CD4-positive, alpha-beta T cell treated with Interleukin-2 at 100 ng/mL for 4 hours (primary cell): ENCODE measurements at places on chromosomes 7 and 10.

- DNase-seq: no peak
These were observed 262.8 kb upstream of the GRB10 start for GRCh38 chr7:51045319-51046102.

GRCh38 chr7:94510582-94511496 is 1.2 kb downstream of the CASD1 start:
- peak; percentile 35 for DNase-seq

DNA sequence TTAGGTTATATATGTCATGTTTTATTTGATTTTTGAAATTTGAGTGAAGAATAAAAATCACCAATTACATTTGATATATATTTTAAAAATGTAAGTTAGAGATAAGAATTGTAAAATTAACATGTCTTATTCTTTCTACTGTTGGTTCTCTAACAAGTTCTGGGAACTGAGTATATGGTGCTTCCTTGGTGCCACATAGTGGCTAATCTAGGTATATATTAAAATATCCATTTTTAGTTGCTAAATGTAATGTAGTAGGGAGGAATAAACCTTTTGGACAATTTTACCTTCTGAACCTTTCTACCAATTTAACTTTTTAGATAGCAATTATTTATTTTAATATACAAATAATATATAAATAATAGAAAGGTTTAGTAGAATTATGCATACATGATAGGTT is 17.5 kb downstream of the CFAP69 start:
- DNase-seq: no peak

GRCh38 chr10:124287791-124288190 is 130.9 kb downstream of the OAT start:
- no peak for DNase-seq

DNA sequence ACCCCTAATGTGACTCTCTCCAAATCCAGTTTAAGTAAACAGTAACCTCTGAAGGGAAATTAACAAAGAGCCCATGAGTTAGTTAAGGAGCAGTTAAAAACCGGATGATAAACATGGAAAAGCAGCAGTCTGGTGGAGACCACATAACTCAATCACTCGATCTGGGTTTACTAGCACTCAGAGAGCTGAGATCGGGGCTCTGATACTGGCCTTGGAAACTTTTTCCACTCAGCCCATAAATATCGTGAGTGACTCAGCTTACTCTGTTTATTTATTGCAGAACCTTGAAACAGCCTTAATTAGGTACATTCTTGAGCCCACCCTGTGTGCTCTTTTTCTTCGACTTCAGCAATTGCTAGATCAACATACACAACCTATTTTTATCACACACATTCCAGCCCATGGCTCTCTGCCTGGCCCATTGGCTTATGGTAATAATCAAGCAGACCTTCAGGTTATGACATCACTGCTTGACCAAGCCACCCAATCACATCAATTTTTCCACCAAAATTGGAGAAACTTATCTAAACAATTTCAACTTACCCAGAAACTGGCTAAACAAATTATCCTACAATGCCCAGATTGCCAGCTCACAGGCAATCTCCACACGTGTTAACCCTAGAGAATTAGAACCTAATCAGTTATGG is 82.2 kb upstream of the GPR22 start:
- no peak for DNase-seq

GRCh38 chr10:87842776-87843497 is 20.4 kb downstream of the KLLN start:
- no peak for DNase-seq

GRCh38 chr10:124214610-124215375 is 121.4 kb upstream of the CHST15 start:
- no peak for DNase-seq

DNA sequence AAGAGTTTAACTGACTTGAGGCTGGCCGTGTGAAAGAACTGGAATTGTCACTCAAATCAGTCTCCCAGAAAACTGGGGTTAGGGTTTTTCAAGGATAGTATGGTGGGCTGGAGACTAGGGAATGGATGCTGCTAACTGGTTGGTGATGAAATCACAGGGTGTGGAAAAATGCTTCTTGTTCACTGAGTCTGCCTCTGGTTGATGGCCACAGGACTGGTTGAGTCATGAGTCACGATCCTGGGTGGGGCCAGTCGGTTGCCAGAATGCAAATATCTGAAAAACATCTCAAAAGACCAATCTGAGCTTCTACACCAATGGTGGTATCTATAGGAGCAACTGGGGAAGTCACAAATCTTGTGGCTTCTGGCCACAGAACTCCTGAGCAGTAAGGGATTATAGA is 16.3 kb upstream of the BAMBI start:
- DNase-seq: no peak

DNA sequence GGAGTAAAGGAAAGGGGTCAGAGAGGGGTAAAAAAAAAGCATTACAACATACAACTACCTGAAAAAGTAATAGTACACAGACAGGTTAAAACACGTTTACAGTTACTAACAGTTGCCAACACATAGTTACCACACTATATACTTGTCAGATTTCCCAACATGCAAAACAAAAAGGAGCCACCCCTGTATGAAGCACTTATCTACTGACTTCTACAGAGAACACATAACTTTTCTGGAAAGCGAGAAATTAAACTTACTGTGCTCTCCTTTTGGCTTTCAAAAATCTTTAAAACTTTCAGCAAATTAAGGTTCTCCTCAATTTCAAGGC is 2.1 kb downstream of the ABI1 start:
- no peak for DNase-seq

GRCh38 chr7:156065400-156065799 is 253.1 kb upstream of the SHH start:
- no peak for DNase-seq

DNA sequence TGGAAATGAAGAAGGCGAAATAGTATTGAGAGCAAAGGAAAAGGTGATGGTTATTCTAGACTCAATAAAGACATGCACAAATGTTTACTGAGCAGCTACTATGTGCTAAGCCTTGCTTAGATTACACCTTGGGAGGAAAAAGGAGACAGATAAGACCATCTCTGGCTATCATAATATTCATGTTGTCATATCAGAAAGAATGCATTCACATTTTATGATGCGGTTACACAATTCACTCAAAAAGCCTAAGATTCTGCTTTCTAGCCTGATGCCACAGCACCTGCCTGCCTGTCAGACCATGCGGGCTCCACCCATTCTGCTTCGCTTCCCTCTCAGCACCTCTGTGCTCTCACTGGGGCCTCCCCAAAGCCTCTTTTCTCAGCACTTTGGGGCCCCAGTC is 100.9 kb downstream of the JCAD start:
- DNase-seq: no peak

GRCh38 chr10:15411010-15411409 is 39.9 kb upstream of the FAM171A1 start:
- no peak for DNase-seq

GRCh38 chr10:38050212-38050611 is 39.7 kb downstream of the ZNF33A start:
- no peak for DNase-seq

DNA sequence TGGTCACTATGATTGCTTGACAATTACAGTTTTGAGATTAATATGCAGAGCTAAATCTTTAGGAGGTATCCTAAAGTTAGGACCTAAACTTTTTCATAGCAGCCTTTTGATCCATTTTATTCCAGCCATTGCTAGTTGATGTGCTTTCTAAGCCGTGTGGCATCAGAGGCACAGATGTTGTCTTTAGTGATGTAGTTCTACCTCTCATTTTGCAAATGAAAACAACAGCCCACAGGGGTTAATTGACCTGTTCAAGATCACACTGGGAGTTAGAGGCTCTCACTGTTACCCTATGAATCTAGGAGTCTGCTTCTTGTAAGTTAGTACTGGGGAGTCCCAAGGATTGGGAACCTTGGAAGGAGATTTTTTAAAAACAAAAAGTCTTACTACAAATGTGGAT is 10.6 kb downstream of the AUTS2 start:
- no peak for DNase-seq

GRCh38 chr10:45239642-45240041 is 75.8 kb downstream of the OR13A1 start:
- no peak for DNase-seq

DNA sequence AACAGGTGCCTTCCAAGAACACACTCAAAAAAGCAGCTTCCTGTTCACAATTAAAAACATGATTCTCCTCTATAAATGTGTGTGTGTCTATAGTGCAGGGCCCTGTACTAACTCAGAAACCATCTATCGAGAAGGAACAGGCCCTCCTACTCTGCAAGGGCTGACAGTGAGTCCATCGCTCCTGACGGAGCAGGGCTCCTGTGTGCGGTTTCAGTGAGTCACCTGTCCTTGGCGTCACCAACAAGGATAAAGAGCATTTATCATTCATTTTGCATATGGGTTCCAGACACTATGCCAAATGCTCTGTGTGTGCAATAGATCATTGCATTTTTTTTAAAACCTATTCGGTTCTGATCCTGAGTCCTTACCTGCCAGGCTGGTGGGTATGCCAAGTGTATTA is 63.7 kb downstream of the TACC2 start:
- DNase-seq: no peak

DNA sequence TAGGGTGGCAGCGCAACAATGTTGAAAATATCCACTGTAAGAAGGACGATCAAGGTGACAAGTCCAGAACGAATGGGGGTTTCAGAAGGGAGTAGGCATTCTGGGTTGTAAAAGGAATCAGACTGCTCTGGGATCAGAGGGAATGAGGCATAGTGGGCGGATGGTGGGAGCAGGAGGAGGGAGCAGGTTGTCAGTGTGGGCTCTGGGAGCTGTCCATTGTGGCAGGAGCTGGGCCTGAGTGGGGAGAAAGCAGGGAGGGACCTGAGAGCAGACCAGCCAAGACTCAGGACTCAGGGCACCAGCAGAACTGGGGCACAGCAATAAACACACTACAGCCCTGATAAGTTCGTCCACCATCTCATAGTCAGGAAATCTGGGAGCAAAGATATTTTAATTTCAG is 292.6 kb upstream of the MKI67 start:
- no peak for DNase-seq

DNA sequence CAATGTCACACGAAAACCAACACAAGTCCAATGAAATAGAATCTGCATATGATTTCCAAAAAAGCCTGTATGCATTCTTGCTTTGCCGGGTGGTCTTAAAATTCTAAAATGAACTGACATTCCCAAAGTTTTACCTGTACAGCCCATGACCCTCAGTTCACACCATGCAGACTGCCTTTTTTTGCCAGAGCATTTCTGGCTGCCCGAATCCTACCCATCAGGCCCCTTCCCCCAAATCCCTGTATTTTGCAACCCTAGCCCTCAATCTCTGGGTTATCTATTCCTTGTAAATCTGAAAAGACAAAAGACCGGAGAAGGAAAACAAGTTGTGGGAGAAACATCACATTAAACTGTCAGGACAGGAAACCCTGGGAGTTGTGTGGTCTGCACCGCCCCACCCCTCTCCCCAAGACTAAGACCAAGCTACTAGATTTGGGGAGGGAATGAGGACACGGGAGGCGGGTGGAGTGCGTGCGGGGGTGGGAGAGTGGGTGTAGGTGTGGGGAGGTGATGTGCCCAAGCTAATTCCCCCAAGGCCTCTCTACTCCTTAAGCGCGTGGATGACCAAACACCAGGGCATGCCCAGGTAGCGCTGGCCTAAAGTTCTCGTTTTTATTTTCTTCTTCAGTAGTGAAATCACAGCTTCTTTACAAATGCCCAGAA is 1.4 kb downstream of the JCAD start:
- DNase-seq: no peak

DNA sequence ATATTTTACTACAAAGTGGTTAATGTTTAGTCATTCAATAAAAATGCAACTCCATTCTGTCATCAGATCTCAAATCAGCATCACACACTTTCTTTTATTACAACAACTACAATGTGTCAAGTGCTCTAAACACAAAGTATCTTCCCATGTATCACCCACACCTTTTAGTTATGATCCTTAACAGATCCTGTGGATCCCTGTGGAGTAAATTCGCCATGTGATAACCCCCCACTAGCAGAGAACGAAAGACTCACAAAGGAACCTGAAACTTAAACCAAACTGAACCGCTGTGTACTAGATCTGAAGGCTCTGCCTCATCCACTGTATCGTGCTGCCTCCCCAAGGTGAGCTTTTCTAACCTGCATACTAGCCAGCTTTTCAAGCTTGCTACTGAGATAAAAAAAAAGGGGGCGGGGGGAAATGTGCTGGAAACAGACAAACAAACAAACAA is 1.7 kb downstream of the DPY19L1 start:
- peak; percentile 51 for DNase-seq

GRCh38 chr10:88886557-88886956 is 6.5 kb downstream of the STAMBPL1 start:
- DNase-seq: peak; percentile 34

- DNase-seq: no peak
These were observed 19.1 kb downstream of the ACADSB start for GRCh38 chr10:123027861-123028260.

DNA sequence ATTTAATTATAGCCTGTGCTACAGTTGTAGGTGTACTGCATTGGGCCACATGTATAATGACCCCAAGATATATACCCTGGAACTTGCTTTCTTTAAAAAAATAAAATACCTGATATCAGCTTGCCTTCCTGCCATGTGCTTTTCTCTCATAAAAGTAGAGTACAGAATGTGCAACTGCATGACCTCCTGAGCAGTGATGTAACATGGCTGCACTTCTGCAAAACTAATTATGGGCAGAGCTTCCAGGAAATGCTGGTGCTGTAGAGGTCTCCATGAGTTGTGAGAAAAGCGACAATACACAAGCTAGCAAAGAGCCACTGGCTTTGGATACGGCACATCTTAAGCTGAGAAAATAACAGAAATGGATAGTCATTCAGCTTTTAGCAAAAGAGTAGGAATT is 6.5 kb upstream of the ERLIN1 start:
- DNase-seq: no peak

DNA sequence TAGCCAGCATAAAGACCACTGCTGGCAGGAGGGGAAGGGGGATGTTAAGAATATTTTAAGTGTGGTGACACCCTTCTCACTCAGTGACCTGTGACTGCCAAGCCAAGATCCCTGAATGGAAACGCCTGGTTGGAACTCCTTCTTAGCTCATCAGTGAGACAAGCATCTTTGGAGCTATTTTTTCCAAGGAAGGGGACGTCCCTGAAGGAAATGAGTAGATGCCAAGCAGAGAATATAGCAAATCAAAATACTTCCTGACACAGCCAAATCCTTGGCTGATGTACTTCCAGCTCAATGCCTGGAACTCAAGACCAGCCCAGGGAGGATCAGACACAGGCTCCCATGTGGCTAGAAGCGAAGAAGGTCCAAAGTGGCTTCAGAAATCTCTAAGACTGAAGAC is 82.2 kb downstream of the SORBS1 start:
- no peak for DNase-seq

GRCh38 chr7:128347647-128348097 is 4.0 kb upstream of the RBM28 start:
- DNase-seq: peak; percentile 35
